ENCODE measurements at places on chromosomes 4 and X.

- DNase-seq, result peak; percentile 34
Measured at GRCh38 chr4:37453281-37453998, 208.9 kb downstream of the NWD2 start.

- DNase-seq, result peak; percentile 34
Measured at GRCh38 chrX:56248492-56248891, 16.3 kb downstream of the KLF8 start.

GRCh38 chr4:152044331-152045036 is 283.7 kb upstream of the GATB start:
- DNase-seq, result no peak

GRCh38 chr4:183443655-183444213 is 702 bp upstream of the CDKN2AIP start:
- DNase-seq, result no peak

DNA sequence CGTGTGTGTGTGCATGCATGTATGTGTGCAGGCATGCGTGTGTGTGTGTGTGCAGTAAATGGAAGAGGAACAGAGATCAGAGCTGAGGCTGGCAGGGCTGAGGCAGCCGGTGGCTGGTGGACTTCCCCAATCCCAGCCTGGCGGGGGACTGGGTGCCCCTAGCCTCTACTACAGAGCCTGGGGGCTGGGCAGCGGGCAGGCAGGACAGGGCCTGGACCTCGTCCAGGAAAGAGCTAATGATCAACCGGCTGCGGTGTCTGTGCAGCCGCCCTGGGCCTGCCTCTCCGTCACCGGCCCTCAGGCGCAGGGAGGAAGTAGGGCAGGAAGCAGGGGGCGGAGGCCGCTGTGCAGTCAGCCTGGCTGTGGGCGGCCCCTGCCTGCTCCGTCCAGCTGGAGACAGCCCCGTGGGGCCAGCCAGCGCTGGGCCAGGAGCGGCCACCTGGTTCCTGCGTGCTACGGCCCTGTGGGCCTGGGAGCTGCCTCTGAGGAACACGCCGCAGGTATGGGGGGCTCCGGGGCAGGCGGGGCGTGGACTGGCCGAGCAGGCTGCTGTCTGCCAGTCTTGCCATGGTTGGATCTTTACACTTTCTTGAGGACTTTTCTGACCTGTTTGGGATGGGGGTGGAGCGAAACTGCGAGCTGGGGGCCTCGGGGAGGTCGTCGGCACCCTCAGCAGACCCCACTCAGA is at the start of gene SH3TC1:
SH3TC1 (plus strand) TSS at position 385 of the 688 bp plus-strand sequence. CDS start 5,905 bp downstream, outside the sequence.
- DNase-seq, result peak; percentile 19

GRCh38 chrX:9832811-9833210 is 46.6 kb downstream of the SHROOM2 start:
- DNase-seq, result no peak

- no peak for DNase-seq
Measured at GRCh38 chr4:165651901-165652300, 221.1 kb upstream of the TLL1 start.

DNA sequence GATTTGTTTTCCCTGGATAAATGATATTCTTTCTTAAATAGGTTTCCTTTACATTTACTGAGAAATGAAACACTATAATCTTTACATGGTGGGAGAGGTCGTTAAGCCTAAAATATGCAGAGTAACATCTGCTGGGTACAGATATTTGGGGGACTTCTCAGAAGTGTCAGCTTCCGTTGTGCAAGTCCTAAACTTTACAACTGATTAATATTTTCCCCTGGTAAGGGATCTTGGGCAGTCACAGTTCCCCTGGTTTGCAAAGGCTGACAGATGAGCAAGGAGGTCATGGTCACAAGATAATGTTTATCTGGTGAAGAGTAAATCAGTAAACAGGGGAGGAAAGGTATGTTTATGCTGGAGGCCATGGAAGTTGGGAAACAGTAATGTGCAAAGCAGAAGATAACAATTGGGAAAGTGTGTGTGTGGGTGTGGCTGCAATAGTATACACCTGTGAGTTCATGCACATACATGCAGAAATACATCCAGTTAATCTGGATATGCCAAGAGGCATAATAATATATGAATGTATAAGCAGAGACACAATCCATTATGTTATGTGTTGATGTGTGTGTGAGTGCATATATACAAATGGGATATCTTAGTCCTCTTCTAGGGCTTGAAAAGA is 508.2 kb upstream of the FAM241A start:
- DNase-seq, result no peak

- DNase-seq, result no peak
Measured at GRCh38 chrX:340121-340520, 21.5 kb upstream of the GTPBP6 start.

GRCh38 chrX:82528525-82528924 is 979.6 kb upstream of the POU3F4 start:
- DNase-seq, result no peak

DNA sequence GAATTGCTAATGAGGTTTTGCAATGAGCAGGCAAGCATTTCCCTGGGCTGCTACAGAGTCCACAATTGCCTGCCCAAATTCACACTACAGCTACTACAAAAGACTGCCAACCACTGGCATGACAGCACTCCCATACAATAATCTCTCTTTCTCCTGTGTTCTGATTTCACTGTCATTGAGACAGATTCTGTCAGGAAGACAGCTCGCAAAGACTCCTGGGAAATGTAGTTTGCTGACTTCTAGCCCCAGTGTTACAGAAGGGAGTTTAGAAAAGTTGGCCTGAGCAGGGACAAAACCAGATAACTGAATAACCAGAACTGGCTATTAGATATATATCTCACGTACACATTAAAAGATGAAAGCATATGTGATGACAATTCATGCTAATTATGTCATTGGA is 1231.3 kb upstream of the PRKX start:
- no peak for DNase-seq
